ENCODE measurements at places on chromosomes 7 and 10.

DNA sequence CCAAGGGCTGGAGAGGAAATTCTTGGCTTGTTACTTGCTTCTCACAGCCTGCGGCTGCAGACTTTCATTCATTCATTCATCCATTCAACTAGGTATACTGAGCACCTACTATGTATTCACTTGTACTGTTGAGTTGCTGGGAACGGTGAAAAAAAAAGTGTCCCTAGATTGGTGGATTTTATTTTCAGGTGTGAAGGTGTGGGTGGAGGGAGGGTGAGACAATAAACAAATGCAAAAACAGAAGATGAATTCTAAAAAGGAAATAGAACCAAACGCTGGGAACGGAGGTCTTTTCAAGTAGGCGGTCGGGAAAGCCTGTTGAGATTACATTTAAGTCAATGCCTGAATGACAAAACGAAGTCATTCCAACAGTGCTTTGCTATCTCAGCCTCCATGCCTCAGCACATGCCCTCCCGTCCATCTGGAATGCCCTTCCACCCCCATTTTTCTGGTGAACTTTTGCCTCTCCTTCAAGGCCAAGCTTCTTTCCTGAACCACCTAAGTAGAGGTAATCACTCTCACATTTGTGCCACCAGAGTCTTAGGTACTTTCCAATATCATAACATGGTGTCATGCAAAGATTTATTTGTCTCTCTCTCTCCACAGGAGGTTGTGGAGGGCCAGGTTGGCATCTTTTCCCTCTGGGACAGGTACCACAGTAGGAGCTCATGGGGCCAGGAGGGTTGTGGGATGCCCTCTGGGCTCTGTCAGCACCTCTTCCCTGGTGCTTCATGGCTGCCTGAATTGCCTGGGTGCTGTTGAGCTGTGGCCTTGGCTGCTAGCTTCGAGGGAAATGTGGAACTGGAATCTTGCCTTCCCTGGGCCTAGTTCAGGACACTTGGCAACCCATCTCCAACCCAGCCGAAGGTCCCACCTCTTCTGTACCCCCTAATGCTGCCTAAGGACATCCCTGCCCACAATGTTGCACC lies 5.5 kb downstream of the NKX2-3 start:
- DNase-seq = no peak

DNA sequence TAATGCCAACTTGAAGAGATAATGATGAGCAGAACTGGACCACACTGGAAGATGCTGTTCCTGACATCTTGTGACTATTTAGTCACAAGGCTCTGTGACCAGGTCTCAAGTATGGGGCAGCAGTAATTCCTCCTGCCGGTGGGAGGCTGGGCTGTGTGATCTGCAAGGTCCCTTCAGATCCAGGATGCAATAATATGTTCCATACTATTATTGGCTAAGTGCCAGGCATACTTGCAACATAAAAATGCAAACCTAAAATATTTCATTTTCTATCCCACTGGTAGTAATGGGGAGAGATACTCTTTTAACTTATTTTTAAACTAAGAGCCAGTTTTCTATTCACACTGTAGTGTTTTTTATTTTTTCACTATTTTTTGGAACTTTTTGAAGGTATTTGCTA lies 171.5 kb downstream of the CYP26A1 start:
- DNase-seq = no peak

DNA sequence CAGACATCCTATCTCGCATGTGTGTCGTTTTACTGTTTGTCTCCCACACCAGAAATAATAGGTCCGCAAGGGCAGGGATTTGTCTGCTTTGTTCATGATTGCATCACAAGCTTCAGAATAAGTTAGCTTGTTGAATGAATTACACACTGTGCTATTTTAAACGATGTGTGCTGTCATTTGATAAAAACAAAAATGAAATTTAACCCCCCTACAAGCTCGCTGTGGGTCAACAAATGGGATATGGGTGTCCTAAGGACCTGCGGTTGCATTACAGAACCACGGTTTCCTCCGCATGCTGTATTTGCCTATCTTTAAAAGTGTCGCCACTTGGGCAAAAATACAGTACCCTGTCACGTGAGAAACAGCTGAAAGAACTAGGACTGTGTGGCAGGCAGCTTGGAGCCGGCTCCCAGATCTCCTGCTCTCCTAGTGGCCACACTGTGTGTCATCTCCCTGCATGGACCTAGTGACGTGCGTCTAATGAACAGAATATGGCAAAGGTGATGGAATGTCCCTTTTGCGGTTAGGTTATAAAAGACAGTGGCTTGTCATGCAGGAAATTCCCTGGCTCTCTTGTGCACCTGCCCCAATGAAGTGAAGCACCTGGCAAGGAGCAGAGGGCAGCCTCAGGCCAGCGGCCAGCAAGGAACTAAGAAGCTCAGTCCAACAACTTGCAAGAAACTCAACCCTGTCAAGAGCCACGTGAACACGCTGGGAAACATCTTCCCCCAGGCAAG lies 32.9 kb upstream of the CRYGN start:
- DNase-seq = no peak

- no peak for DNase-seq
Measured at GRCh38 chr10:99369551-99369950, 40.4 kb downstream of the CNNM1 start.

- no peak for DNase-seq
Measured at GRCh38 chr7:16492513-16493062, 27.1 kb upstream of the SOSTDC1 start.

DNA sequence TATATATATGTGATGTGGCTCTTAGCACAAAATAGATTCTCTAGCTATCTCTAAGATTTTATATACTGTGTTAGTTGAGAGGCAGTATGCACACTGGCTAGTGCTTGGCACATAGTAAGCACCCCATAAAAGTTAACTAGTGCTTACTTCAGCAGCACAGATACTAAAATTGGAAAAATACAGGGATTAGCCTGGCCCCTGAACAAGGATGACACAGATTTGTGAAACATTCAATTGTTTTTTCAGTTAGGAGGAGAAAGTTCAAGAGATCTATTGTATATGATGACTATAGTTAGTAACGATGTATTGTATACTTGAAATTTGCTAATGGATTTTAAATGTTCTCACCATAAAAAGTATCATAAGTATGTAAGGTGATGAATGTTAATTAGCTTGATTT lies 78.3 kb upstream of the LRRC17 start:
- DNase-seq = no peak

DNA sequence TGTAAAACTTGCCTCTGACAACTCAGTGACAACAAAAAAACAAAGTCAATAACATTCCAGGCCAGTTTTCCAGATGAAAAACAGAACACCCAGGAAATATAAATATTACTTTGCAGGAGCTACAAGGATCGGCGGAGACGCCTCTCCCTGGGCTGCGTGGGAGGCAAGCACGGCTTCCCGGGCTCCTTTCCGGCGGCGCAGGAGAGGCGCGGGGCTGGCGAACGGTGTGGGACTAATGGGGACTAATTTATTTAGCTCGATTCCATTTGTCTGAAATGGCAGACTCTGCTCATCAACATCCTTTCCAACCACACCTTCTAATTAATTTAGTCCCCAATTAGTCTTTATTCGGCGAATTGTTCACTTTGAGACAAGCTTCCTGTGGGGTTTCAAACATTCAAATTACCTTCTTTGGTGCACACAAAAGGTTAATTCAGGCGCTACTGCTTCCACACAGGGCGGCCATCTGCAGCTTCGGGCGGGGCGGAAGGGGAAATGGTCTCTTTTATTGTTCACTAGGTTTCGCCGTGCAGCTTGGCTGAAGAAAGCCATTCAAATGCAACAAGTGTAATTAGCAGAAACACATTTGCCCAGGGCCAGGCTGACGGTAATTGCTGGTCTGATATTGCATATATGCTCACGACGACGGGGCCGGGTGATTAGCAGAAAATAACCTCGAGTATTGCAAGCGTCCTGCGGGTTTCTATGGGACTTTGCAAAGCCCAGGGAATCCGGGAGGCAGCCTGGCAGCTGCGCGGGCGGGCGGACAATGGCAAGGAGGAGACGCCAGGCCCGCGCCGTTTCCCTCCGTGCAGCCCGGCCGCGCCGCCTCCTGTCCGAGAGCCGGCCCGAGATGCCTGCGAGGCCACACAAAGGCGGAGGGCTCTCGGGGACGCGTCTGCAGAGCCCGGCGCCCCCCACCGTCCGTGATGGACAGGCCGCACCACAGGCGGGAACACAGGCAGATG lies 270.1 kb downstream of the PTPRN2 start:
- no peak for DNase-seq

DNA sequence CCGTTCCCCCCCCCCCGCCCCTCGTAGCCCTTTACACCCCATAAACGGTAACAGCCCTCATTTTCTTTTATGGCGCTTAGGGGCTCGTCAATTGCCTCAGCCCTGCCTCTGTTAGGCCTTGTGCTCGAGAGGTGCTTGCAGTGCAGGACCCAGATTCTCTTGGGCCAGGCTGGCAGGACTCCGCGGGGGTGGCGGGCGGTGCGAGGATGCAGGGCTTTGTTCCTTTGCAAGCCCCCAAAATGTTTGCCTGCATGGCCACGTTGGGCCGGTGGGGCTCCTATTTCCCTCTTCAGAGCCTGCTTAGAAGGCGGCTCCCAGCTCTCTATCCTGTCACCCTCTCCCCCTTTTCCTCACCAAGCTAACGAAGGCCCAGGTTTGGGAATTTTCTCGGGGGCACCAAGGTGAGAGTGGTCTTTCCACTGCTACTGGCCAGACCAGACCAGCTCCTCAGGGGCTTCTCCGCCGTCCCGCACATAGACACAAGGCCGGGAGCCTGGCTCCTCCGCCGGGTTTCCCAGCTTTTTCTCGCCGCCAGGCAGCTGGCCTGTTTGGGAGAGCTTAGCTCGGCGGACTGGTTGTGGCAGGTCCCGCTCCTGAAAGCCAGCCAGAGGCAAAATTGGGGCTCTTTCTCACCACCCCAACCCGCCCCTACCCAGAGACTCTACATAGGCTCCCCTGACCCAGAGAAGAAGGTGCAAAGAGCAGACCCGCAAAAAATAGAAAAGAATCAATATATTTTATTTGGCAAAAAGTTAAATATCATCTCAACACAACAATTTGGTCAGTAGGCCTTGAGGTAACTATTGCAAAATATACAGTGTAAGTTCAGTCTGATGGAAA lies 3.4 kb downstream of the HOXA9 start:
- DNase-seq = no peak

DNA sequence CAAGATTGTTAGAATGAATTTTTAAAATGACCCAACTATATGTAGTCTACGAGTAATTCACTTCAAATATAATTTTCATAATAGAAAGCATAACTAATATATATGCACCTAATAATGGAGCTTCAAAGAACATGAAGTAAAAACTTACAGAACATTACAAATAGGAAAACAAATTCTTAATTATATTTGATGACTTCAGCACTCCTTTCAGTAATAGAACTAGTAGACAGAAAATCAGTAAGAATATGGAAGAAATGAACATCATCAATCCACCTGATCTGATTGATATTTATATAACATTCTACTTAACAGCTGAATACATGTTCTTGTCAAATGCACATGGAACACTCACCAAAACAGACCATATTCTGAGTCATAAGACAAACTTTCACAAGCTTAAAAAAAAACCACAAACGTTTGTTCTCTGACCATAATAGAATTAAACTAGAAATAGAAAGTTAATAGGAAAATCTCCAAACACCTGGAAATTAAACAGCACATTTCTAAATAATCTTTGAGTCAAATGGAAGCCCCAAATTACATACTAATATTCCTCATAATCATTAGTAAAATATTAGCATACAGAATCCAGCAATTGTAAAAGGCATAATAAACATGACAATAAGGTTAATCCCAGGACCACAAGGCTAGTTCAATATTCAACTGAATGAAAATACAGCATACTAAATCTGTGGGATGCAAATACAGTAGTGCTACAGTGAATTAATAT lies 48.0 kb downstream of the BRAF start:
- DNase-seq = no peak

- no peak for DNase-seq
Measured at GRCh38 chr7:42096681-42097561, 140.1 kb downstream of the GLI3 start.

GRCh38 chr10:72133517-72133916 lies 45.2 kb upstream of the SPOCK2 start:
- no peak for DNase-seq

DNA sequence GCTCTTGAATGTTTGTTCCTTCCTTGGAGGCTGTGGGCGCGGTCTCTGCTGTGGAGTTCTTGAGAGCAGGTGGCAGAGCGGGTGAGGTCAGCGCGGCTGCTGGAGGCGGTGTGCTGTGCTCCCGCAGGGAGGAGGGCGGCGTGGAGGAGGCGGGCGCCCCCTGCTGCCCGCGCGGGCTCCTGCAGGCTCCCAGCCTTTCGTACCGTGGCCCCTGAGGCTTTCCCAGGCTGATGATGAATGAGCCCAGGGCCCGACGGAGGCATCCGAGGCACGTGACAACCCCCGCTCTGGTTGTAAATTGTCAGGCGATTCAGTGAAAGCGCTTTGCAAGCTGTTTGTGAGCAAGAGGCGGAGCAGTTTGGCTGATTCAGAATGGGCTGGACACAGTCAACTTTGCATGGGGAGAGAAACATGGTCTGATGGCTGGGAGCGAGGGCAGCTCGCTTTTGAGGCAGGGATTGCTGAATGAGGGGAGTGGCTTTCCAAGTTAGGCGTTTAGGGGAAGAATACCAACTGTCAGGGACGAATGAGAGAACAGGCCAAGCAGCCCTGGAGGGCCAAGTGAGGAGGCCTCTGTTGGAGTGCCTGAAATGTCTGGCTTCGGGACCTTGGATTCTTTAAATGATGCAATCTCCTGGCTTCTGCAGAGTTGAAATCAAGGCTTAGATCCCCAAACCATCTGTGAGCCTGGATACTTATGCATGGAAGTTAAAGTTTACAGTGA lies 46.6 kb downstream of the CDHR3 start:
- peak; percentile 78 for DNase-seq

DNA sequence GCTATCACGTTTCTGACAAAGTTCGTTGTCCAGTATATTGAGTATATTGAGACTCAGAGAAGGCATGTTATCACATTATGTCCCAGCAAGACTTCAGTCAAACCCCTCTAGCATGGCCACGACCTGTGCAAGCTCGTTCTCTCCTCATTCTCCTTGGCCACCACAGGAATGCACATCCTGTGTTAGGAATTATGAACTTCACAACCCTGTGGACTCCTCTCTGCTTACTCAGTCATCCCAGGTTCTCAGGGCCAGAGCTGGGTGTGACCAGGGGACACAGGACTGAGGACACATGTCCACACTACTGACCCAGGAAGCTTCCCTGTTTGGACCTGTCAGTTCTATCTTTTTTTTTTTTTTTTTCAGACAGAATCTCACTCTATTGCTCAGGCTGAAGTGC lies 4.4 kb downstream of the SH2D4B start:
- no peak for DNase-seq

DNA sequence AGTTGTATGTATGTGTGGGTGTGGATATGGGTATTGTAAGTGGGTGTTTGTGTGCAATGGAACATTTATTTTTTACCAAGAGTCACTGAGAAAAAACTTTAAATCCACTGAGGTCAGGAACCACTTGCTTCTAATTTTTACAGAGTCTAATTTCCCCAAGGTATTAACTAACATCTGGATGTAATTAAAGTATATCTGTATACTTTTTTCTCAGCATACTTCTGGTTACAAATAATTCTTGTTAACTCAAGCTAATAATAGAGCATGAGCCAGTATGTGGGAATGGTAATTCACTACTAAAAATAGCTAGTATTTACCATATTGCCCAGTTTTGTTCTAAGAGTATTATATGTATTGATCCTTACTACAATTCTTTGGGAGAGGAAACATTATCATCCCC lies 24.6 kb upstream of the STEAP4 start:
- DNase-seq = no peak

- DNase-seq = no peak
Measured at GRCh38 chr10:78339251-78339650, 305.6 kb downstream of the RPS24 start.

Measured in stimulated activated CD4-positive, alpha-beta T cell treated with anti-CD3 and anti-CD28 coated beads, Interleukin-12 subunit alpha, Interleukin-12 subunit beta, amount 100 ng/mL, for 4 hours (primary cell).